A172 (cell line): ENCODE measurements at places on chromosomes 13 and 19.

GRCh38 chr19:33032218-33032781, 32.4 kb downstream of the RHPN2 start:
- DNase-seq: no peak

DNA sequence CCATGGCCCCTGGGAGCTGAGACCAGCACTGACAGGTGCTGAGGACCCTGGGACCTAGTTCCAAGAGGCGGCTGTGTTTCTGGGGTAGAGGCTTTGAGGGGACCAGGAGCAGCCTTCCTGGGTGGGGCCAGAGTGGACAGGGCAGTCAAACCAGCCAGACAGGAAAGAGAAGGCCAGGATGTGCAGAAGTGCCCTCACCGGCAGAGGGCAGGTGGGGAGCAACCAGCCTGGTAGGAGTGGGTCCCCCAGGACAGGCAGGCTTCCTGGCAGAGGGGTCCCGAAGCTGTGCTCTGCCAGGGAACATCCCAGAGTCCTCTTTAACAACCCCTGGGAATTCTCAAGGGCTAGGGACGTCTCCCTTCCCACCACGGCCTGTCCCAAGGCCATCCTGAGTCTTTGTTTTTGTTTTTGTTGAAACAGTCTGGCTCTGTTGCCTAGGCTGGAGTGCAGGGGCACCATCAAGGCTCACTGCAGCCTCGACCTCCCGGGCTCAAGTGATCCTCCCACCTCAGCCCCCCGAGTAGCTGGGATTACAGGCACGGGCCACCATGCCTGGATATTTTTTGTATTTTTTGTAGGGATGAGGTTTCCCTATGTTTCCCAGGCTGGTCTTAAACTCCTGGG, 3.0 kb upstream of the HIPK4 start:
- no peak for DNase-seq

DNA sequence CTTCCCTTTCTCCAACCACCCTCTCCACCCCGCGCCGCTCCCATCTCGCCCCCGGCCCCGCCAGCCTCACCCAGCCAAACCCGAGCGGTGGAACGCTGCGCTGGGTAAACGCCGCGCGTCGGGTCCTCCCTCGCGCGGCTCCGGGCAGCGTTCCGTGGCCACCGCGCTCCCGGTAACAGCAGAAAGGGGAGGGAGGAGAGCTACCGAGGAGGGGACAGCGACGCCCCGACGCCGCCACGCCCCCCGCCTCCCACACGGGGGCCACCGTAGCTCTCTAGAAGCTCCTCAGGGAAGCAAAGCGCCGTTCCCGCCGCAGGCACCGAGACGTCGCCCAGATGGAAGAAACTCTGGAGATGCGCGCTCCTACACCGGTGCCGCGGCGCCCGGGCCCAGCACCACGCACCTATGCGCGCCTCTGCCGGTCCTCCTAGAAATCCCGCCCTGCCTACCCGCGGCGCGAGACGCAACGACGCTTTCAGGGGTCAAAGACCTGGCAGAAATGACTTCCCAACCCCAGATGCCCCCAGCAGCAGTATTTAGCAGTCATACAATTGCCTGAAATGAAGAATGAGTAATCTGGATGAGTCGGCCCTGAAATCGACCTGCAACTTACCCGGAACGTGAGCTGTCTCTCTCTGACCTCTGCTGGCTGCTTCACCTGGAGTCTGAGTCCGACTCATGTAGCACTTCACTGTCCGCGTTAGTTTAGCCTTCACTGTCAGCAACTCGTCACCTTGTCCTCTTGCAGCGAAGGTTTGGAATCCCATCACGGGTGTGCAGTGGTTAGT, at the start of gene RUBCNL:
RUBCNL (minus strand) TSS at position 189 of the 788 bp plus-strand sequence. CDS start 14,777 bp downstream, outside the sequence.
- DNase-seq: peak; percentile 22

DNA sequence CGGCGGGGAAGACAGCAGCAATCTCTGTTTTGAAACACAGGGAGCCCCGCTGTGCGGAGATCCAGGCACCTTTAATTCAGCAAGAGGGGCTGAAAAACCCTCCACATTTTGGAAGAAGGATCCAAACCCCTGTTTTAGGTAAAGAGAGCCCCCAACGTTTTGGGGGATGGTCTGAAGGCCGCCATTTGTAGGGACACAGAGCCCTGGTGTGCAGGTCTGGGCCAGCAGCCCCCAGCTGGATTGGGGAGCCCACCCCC, 3.5 kb upstream of the HOOK2 start:
- DNase-seq: no peak

DNA sequence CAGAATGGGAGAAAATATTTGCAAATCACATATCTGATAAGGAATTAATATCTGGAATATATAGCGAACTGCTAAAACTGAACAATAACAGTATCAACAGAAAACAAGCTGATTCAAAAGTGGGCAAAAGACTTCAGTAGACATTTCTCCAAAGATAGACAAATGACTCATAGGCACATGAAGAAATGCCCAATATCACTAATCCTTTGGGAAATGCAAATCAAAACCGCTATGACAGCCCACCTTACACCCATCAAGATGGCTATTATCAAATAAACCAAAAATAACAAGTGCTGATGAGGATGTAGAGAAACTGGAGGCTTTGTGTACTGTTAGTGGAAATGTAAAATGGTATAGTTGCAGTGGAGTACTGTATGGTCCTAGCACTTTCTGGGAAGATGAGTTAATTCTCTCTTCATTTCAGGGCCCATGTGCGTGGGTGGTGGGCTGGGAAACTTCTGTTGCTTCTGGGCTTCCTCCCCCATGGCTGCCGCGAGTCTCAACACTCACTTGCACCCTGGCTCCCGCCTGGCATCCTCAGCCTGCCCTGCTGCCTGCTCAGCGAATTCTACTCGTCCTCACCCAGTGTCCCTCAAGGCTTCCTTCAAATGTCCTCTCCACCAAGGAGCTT, 12.4 kb upstream of the GJA3 start:
- no peak for DNase-seq

- no peak for DNase-seq
Measured at GRCh38 chr13:96673825-96674224, 320.5 kb downstream of the OXGR1 start.
